AG09309 (cell line): ENCODE measurements at places on chromosomes 12 and 14.
A peak's percentile ranks its signal among the peaks of the same experiment; 100 is the strongest.

DNA sequence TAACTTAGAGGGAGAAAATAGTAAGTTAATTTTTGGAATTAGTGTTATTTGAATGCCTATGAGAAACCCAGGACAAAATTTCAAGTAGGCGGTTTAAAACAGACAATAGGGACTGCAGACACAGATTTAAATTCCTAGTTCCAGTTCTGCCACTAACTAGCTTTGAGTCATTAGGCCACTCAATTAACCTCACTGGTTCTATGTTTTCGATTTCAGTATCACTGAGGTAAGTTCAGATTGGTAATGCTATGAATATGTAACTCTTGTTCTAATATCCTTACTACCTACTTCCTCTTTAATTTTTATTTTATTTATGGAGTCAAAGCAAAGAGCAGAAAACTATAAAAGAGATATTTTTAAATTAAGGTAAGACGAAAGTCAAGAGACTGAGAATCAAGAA lies 52.6 kb downstream of the GALC start:
- DNase-seq, result no peak

GRCh38 chr14:32761381-32761968 lies 177.2 kb upstream of the NPAS3 start:
- no peak for DNase-seq

GRCh38 chr14:33676891-33677290 lies 274.0 kb downstream of the EGLN3 start:
- no peak for DNase-seq

DNA sequence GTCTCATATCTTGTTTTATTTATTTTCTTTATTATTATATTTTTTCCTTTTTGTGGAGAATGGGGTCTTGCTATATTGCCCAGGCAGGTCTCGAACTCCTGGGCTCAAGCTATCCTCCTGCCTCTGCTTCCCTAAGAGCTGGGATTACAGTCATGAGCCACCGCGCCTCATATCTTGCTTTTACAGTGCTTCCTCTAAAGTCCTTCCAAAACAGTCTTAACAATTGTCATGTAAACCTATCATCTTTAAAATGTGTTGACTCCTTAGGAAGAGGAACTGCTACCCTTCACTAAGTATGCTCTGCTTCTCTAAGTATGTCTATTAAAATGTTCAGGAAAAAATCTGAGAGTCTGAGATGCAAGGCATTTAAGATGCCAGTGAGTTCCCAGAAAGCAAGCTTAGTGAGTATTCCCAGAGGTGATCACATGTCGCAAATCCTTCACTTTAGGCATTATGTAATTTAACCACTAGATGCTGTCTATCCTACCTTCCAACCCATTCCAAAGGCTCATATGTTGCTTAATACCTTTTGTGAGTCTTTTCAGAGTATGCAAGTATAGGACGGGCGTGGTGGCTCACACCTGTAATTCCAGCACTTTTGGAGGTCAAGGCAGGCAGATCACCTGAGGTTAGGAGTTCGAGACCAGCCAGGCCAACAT lies 19.7 kb upstream of the FOXJ2 start:
- no peak for DNase-seq

- no peak for DNase-seq
Observed at GRCh38 chr12:64687816-64688215, 71.4 kb downstream of the GNS start.

GRCh38 chr12:109760031-109760929 lies 46.7 kb downstream of the FAM222A start:
- no peak for DNase-seq

DNA sequence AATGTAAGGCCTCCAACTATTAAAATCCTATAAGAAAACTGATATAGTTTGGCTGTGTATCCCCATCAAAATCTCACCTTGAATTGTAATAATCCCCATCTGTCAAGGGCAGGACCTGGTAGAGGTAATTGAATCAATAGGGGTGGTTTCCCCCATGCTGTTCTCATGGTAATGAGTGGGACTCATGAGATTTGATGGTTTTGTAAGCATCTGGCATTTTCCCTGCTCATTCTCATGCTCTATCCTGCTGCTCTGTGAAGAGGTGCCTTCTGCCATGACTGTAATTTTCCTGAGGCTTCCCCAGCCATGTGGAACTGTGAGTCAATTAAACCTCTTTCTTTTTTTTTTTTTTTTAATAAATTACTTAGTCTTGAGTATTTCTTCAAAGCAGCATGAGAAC lies 31.9 kb downstream of the TSPAN19 start:
- DNase-seq, result no peak

DNA sequence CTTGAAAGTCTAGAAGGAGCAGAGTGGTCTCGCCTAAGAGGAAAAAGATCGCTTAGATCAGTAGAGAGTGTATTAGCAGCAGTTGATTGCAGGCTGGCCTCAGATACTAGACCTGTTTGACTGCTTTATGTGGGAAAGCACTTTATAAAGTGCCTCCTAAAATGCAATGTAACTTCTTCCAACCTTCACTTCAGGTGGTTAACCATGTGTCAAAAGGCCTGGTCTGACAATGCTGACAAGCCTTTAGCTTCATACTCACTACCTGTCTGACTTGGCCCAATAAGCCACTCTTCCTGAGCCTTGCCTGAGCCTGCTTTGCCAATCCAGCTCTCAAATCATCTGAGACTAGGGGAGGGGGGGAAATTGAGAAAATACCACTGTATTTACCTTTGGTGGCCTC lies 14.6 kb downstream of the MGAT4C start:
- DNase-seq, result no peak

DNA sequence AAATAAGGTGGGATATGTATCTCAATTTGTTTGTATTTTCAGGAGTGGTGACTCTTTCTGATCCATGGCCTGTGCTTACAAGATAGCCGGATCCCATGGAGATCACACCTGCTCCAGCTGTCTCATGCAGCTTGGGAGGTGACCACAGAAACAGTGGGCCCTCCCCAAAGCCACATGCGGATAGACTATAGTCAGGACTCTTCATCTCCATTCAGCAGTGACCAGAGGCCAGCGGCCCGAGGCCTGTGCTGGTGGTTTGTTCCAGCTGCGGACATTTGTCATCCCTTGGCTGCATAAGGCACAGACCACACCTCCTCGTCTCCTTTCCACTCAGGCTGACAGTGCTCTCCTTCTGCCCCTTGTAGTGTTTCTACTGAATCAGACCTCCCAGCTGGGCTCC lies 14.7 kb upstream of the WNT5B start:
- DNase-seq, result no peak

GRCh38 chr12:130043685-130044406 lies 118.4 kb upstream of the FZD10 start:
- no peak for DNase-seq

DNA sequence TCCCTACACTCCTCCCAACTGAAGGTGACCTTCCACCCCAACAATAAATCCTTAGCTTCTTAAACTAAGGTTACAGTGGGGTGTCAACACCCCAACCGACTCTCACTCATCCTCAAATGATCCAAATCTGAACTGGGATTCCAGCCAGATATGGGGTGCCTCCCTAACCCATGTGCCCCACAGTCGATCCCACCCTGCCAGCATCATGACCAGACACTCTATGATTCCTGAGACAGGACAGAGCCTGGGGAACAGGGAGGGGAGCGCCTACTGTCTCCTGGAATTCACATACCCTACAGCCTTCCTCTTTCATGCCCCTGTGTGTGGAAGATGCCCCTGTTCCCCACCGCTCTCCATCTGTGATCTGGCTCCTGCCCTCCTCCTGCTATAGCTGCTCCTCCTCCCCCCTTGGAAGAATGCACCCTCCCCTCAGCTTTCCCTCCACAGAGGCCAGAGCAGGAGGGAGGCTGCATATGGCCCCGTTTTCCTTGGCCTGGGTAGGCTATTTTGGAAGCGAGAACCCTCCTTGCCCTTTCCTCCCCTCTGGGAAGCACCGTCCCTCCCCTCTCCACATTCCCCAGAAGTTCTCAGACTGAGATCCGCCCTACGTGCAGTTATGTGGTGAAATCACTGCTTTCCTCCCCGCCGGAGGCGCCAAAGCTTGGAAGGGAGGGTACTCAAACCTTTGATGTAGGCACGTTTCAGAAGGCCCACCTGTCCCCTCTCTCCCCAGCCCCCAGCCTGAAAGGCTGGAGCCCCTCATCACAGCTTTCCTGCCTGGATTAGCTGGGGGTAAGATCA lies 48.0 kb downstream of the SMUG1 start:
- DNase-seq, result no peak

DNA sequence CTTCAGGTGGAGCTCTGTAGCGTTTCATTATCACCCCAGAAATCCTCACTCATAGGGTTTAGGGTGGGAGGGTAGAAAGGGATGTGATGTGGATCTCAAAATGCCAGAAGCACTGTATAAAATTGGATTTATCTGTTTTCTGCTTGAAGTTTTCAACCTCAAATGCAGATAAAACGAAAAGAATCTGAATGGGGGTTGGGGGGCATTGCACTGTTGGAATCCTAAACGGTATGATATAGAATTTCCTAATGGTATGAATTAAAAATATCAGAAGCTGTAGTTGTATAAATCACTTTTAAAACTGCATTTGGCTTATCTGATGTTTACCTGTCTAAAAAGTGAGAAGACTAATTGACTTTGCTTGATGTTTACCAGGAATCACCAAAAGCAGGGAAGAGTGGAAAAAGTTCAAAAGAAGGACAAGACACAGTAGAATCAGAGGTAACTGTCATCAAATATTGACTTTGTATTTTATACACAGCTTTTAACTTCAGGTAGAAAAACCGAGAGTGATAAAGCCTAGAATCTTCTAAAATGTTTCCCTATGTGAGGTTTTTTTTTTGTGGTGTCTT lies 1.1 kb downstream of the PPP2R5C start:
- DNase-seq, result no peak

GRCh38 chr12:14396071-14396470 lies 30.6 kb downstream of the ATF7IP start:
- DNase-seq, result no peak

GRCh38 chr12:31407562-31407961 lies 81.6 kb upstream of the SINHCAF start:
- no peak for DNase-seq

DNA sequence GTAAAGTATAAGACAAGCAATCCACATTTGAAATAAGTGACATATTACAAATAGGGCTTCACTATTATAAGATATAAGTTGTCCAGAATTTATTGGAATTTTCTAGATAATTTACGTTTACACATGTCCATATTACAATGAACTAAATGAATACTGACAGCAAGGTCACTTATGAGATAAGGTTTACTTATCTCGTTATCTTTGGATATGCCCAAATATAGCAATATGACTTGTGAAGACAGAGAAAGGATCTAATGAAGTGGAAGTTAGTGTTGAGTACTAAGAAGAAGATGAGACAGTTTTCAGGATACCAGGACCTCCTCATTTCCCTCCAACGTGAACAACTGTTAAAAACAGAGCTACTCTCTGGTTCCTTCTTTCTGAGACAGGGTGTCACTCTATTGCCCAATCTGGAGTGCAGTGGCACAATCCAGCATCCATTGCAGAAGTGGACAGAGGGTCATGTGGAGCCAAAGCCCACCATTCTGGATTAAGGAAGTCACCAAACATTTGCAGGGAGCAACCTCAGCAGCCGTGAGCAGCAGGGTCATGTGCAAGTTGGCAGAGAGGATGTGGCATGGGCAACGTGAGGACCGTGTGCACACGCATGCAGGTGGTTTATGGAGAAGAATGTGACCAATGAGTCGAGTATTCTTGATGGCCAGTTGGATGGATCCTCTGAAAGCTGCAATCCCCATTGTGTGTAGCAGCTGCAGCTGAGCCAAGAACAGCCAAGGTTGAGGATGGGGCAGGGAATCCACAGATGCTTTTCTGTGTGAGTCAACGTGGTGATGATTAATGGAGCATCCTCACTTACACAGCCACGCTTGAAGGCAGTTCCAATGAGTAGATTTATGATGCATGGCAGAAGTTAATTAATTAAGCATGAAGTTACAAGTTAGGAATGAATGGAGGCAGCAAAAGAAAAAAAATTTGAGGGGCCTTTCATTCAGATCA lies 111.0 kb downstream of the BICD1 start:
- peak; percentile 46 for DNase-seq

DNA sequence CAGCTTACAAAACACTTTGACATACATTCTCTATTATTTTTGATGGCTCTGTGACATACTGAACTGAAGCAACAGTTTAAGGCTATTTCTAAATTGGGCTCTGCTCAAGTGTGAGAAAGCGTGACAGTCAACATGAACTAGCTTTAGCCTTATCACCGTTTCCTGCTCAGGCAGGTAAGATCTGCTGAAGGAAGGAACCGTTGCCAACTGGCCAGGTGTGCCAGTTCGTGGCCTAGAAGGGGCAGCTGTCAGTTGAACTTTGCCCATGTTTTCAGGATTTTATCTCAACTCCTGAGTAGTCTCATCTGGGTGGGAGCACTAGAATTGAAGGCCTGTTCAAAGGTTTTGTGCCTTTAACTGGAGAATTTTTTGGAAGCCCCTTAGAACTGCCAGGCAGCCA lies 79.5 kb downstream of the ETV6 start:
- DNase-seq, result no peak

DNA sequence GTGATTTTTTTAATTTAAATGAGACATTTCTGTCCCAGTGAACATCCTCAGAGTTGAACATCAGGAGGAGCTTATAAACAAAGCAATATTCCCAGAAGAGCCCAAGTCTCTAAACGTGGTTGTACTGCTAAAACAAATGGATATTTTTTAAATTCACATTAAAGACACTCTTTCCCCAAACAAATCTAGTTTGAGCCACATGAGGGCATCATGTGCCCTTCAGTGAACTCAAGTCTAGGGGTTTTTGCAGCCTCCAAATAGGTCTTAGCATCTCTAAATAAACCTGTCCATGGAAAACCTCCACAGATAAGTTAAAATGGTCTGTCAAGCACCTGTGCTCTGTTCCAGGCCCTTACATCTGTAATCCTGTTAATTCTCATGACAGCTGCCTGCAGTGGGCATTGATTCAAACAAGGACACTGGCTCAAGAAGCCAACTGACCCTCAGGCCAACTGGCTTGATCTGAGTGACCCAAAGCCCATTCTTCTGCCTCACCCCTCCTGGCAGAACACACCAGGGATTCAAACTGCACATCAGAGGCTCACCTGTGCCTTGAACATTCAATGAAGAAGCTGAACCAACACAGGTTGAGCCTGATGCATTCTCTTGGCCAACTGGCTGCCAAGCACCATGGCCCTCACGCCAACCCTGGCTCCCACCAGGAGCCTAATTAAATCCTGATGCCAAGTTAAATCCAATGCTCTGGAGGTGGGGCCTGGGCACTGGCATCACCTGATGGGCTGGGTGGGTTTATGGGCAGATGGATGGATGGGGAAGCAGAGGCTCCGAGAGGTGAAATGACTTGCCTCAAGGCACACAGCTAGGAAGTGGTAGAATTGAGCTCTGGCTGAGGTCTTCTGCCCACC lies 8.6 kb downstream of the ISCU start:
- DNase-seq, result no peak

DNA sequence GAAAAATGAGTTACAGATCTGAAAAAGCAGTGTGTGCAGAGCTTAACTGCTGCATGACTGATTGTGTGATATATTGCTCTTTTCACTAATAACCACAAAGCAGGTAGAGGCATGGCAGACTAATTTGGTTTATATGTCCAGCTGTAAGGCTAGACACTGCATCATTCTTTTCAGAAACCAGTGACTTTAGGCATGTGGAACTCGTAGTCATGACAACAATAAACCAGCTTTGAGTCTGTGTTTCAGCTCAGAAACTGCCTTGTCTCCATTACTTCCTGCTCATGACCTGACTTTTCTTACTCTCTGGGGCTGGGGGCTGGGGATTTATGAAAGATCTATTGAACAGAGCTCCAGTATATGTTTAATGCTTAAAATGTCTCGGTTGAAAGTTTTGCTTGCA lies 146.8 kb upstream of the LRIG3 start:
- DNase-seq, result peak; percentile 29

GRCh38 chr14:77542421-77543239 lies 44.0 kb upstream of the ISM2 start:
- DNase-seq, result no peak

GRCh38 chr12:64431791-64432190 lies 20.1 kb upstream of the TBK1 start:
- no peak for DNase-seq
